ENCODE measurements at places on chromosomes 1 and 21.
A peak's percentile ranks its signal among the peaks of the same experiment; 100 is the strongest.

- peak; percentile 93 for DNase-seq
Measured at GRCh38 chr1:156073740-156074139, 8.5 kb downstream of the MEX3A start.

DNA sequence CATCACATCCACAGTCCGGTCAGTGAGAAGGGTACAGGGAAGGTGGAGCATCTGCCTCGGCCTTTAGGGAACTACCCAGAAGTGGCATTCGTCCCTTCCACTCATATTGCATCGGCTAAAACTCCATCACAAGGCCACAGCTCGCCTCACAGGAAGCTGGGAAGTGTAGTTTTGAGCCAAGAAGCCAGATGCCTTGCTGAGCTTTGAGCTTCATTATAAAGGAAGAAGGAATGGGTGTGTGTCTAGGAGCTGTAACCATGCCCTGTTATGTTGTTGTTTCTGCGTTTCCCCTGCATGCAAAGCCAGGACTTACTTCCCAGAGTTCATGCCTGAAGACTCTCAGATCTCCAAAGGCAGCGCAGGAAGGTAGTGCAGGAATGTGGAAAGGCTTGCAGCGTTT lies 61.1 kb downstream of the OPTC start:
- no peak for DNase-seq

DNA sequence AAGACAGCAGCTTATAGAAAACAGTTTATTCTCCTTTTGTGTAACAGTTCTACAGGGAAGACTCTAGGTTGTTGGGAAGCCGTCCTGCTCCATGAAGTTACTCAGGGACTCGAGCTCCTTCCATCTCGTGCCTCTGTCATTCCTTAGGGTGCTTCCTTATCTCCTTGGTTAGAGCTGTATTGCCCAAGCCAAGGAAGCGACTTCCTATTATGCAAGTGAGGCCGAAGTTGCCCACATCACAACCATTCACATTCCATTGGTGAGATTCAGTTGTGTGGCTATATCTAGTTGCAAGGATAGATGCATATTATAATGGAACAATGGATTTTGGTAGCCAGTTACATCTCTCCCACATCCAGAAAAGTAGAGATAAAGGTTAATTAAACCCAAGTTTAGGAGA lies 9.0 kb downstream of the GSTM5 start:
- no peak for DNase-seq

DNA sequence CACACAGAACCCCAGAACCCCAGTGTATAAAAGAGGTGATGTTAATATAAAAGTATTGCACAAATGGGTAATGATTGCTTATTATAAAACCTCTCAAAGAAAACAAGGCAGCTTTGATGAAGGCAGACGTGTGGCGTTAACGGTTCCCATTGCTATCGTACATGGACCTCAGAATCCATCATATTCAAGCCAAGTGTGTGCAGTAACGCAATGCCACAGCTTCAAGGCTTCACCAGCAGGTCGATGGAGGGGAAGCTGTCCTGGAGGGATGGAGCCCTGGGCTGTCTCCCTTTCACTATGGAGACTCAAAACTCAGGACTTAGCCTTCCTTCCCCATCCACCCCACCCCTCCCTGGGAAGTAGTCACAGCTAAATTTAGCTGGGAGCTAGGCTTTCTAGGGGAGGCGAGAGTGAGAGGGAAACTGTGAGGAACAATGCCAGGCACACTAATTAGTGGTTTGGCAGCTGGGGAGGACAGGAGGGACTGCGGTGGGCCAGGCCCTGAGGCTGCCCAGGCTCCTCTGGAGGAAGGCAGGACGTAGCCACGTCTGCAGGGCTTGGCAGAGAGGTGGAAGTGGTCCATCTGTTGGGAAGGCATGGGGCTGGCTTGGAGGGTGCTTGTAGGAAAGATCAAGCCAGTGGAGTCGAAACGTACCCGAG lies 121.2 kb downstream of the HMGB4 start:
- DNase-seq, result no peak

GRCh38 chr1:52502789-52503188 lies 50.1 kb downstream of the TUT4 start:
- no peak for DNase-seq

GRCh38 chr1:2135441-2135841 lies 59.1 kb downstream of the FAAP20 start:
- DNase-seq, result no peak

GRCh38 chr1:207217778-207218511 lies 103.5 kb upstream of the CD55 start:
- DNase-seq, result no peak

DNA sequence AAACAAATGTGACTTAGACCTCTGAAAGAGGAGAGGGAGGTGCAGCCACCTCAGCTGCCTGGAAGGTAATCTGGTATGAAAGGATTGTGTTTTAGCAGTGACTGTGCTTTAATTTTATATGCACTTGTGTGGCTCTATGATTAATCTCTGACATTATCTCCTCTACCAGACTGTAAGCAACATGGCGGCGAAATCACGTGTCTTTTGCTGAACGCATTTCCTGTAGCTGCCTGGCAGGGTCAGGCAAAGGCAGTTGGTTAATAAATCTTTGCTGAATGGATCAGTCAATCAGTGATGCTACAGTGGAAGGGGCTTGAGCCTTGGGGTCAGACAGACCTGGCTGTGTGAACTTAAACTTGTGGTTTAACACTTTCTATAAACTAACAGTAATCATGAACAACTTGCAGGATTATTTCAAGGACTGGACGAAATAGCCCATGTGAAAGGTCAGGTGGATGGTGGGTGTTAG lies 96.9 kb downstream of the ADSS2 start:
- no peak for DNase-seq

GRCh38 chr1:183915625-183916510 lies 110.9 kb downstream of the RGL1 start:
- DNase-seq, result peak; percentile 94

Data from NT2/D1 (cell line).